H54 (cell line): ENCODE measurements at places on chromosomes 7 and 10.

- peak; percentile 66 for DNase-seq
Measured at GRCh38 chr7:54543051-54543488, 895 bp downstream of the VSTM2A start.

GRCh38 chr10:15379078-15379477 lies 8.0 kb upstream of the FAM171A1 start:
- no peak for DNase-seq

DNA sequence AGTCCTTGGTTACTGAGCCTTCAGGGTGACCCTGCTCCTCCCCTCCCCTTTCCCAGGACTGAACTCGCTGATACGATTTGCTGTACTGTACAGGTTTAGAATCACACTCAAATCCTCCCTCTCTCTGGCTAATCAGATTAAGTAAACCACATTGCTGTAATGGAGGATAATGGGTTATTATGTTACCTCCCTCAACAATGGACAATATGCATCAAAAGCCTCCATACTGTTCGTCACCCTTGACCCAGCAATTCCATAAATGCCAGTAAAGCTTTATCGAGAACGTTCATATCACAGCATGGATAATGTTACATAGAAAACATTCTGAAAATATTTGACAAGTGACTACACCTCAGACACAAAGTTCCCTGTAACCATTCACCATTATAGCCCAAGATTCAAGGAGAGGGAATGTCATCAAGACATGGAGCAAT lies 61.7 kb downstream of the FAM107B start:
- DNase-seq, result no peak

- DNase-seq, result no peak
Measured at GRCh38 chr10:103554488-103555324, 61.2 kb downstream of the NEURL1 start.

GRCh38 chr10:78515038-78515872 lies 481.6 kb downstream of the RPS24 start:
- DNase-seq, result no peak

- no peak for DNase-seq
Measured at GRCh38 chr10:773562-774161, 84.2 kb upstream of the DIP2C start.

GRCh38 chr7:142862351-142862750 lies 7.5 kb downstream of the EPHB6 start:
- no peak for DNase-seq

GRCh38 chr10:80283536-80284199 lies 5.8 kb downstream of the MAT1A start:
- no peak for DNase-seq

GRCh38 chr10:101967119-101967518 lies 88.9 kb downstream of the ARMH3 start:
- no peak for DNase-seq

DNA sequence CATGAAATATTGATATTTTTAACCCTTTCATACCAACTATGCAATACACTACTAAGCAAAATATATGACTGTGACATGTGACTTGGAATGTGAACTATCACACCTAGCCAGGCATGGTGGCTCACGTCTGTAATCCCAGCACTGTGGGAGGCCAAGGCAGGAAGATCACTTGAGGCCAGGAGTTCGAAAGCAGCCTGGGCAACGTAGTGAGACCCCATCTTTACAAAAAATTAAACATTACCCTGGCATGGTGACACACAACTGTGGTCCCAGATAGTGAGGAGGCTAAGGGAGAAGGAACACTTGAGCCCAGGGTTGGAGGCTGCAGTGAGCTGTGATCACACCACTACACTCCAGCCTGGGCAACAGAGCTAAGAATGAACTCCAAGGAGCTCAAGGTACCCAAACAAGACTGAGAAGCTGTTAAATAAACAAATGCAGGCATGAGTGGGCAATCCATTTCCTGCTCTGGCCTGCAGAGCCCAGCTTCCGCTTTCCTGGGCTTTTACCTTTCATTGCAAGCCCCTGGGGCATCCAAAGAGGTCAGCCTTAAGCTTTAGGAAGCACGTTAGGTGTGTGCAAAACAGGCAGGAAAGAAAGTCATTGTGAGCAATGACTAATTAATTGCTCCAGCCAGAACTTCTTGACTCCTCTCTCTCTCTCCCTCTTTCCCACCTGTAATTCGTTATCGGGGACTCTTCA lies 162.1 kb upstream of the FOXK1 start:
- no peak for DNase-seq

GRCh38 chr7:94921911-94922310 lies 14.5 kb downstream of the PPP1R9A start:
- no peak for DNase-seq

DNA sequence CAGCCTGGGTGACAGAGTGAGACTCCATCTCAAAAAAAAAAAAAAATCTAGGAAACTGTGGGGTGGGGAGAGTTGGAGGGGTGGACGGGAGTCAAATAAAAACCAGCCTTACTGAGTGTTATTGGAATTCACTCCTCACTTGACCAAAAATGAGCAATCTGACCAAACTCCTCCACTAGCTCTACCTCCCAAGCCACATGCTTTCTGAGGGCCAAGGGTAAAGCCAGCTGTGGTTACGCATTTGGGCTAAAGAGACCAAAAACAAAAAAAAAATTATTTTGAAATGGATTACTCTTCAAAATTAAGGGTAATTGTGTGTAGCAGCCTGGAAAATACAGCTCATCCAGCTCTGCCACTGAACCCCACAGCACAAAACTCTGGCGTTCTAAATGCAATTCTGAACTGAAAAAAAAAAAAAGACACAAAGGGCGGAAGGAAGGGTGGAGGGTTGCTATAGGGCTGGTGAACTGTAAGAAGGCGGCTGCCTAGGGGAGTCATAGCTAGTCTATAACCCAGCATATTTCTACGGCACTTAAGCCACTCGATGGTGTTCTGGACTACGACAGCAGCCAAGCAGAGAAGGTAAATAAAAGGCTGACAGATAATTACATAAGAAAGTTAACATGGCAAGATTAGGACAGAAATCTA lies 7.8 kb downstream of the ELMO1 start:
- no peak for DNase-seq

DNA sequence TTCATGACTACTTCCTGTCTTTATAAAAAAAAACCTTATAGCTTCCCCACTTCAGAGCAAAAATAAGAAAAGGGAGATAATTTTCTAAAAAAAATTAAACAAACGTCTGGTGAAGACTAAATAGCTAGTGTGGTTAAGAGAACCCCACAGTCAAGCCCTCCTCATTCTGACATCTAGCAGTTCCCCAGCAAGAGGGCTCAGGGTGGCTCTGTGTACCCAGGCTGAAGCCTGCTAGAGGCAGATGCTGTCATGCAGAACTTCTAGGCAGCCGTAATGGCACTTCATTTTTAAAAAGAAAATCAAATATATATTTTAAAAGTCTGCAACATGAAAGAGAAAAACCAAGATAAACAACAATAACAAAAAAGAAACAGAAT lies 223.1 kb upstream of the KLF14 start:
- no peak for DNase-seq

DNA sequence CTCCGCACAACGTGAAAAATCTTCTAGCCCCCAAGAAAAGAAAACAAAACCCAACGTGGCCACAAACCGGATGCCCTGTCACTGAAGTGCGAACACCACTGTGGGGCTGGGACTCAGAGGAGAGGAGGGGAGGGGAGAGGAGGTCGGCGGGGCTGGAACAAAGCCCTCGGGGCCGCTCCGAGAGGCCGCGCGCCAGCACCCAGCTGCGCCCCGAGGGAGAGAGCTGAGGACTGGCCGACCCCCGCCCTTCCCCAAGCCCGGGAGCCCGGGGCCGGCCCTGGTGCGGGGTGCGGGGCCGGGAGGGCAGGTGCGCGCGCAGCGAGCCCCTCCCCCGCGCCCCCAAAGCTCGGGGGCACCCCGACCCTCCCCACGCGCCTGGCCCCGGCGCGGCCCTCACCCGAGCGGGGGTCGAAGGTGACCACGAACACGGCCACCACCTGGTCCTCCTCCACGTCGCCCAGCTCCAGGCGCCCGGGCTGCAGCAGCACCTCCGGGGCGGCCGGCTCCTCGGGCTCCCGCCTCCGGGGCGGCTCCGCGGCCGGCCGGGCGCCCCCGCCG lies 398 bp downstream of the DENND11 start:
- peak; percentile 38 for DNase-seq

- DNase-seq, result no peak
Measured at GRCh38 chr10:66622050-66622449, 303.8 kb upstream of the LRRTM3 start.
